T-helper 2 cell (primary cell): ENCODE measurements at places on chromosomes 13 and 19.

GRCh38 chr19:44741841-44742329, 6.6 kb upstream of the BCL3 start:
- DNase-seq: no peak

- no peak for DNase-seq
Measured at GRCh38 chr13:21053231-21053630, 8.2 kb downstream of the LATS2 start.

GRCh38 chr13:77981281-77981881, 62.8 kb upstream of the EDNRB start:
- no peak for DNase-seq

GRCh38 chr13:80757694-80758093, 416.8 kb upstream of the SPRY2 start:
- no peak for DNase-seq

DNA sequence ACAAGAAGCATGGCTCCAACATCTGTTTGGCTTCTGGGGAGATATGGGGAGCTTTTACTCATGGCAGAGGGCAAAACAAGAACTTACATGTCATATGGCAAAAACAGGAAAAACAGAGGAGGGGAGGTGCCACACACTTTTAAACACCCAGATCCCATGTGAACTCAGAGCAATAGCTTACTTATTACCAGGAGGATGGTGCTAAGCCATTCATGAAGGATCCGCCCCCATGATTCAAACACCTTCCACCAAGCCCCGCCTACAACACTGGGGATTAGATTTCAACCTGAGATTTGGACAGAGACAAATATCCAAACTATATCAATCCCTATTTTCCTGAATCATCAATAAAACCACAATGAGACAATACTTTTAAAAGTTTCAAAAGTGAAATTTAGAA, 712.1 kb downstream of the PCDH9 start:
- no peak for DNase-seq

- no peak for DNase-seq
Measured at GRCh38 chr19:1648459-1648849, 4.0 kb downstream of the TCF3 start.

DNA sequence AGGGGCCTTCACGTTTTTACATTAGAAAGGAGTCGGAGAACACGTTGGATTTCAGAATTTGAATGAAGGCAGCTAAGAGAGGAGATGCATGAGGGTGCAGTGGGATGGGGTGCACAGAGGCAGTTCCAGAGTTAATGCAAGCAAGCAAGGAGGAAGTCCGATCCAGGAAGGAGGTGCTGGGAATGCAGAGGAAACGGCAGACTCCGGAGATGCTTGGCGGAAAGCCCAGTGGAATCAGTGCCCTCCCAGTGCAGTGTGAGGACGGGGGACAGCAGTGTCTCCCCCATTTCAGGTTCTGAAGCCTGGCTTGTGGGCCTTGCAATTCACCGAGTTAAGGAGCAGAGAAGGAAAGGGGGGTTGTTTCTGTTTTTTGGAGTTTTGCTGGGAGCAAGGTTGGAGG, 100.4 kb downstream of the COL4A2 start:
- no peak for DNase-seq

GRCh38 chr13:67101730-67102467, 128.2 kb downstream of the PCDH9 start:
- DNase-seq: no peak

GRCh38 chr19:37933937-37934358, 26.9 kb downstream of the SIPA1L3 start:
- DNase-seq: no peak

GRCh38 chr13:73548449-73548848, 489.6 kb downstream of the KLF5 start:
- DNase-seq: no peak

GRCh38 chr13:113050734-113051431, 54.7 kb upstream of the F7 start:
- no peak for DNase-seq

DNA sequence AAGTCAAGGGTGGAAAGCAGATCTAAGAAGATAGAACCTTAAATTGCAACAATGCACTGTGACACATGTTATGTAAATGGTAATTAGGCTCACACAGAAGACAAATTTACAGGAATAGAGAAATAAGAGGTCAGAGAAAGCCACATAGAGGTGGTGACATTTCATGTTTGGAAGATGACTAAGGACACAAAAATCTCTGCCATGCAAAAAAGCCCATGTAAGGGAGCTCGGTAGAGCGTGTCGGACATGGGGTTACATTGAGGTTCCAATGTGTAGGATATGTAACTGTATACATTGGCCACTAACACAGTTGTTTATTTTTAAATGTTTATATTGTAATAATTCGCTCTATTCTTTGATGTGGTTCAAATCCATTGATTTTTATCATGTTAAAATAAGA, 33.7 kb downstream of the SUGT1 start:
- DNase-seq: no peak
